Ureter (tissue), 1 donor: ENCODE measurements at places on chromosomes 7 and 10. TPM values are rescaled to one million over a fixed set of nuclear protein-coding genes. Genes with fewer than 3 reads are reported as not detected.

Gene IFIT2
- 4.0 TPM for total RNA-seq

GRCh38 chr7:211715-212058 lies 19.3 kb downstream of the FAM20C start:
- DNase-seq: no peak

DNA sequence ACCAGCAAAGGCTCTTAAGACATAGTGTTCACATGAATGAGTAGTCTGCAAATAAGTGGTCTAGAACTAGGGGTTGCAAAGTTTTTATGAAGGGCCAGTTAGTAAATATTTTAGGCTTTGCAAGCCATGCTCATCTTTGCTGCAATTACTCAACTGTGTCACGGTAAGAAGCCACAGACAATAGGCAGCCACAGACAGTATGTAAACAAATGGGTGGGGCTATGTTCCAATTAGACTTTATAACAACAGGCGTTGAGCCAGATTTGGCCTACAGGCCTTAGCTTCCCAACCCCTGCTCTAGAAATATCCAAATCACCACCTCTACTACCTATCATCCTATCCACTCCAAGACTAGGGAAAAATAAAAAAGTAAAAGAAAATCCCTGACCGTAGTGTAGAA lies 9.2 kb downstream of the IKZF5 start:
- DNase-seq: no peak

GRCh38 chr7:107867858-107868466 lies 23.0 kb upstream of the DLD start:
- DNase-seq: no peak

GRCh38 chr10:60456053-60456452 lies 66.4 kb upstream of the ANK3 start:
- DNase-seq: no peak

Gene KLF14
- 0.36 TPM for total RNA-seq

Gene NPFFR1
- 0.05 TPM for total RNA-seq

DNA sequence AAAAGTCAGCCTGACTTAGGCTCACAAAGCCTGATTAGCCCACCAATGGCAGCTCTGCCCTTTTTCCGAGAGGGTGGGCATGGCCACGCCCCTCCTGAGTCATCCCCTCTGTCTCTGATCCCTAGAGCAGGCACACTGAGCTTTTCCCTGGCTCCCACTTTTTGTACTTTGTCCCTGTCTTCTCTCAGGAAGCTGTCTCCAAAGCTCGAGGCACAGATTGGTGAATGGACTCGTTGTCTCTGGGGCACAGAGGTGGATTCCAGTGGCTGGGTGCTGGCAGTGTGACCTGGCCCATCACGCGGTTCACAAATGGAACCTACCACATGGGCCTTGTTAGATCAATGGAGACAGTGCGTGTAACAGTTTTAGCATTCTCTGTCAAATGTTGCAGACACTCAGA lies 313.5 kb downstream of the WDR37 start:
- DNase-seq: peak; percentile 27

Gene TUBAL3
- not detected for total RNA-seq

Gene CDC14C
- not detected for total RNA-seq

- DNase-seq: no peak
Measured at GRCh38 chr7:131466735-131467365, 89.6 kb downstream of the PODXL start.

DNA sequence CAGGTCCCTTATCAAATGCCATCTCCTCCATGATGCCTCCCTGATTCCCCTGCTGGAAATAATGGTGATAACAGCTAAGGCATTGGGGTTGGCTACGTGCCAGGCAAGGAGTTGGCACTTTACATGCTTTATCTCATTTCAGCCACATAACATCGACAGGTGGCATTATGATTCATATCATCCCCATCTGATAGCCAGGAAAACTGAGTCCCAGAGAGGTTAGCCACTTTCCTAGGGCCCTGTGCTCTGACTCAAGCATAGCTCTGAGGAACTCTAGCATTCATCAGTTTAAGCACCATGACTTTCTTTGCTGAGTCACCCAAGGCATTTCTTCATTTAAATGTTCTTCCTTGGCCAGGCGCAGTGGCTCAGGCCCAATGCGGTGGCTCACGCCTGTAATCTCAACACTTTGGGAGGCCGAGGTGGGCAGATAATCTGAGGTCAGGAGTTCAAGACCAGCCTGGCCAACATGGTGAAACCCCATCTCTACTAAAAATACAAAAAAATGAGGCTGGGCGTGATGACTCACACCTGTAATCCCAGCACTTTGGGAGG lies 6.6 kb downstream of the LEP start:
- DNase-seq: no peak

- DNase-seq: no peak
Measured at GRCh38 chr7:11170175-11170574, 196.5 kb downstream of the PHF14 start.

DNA sequence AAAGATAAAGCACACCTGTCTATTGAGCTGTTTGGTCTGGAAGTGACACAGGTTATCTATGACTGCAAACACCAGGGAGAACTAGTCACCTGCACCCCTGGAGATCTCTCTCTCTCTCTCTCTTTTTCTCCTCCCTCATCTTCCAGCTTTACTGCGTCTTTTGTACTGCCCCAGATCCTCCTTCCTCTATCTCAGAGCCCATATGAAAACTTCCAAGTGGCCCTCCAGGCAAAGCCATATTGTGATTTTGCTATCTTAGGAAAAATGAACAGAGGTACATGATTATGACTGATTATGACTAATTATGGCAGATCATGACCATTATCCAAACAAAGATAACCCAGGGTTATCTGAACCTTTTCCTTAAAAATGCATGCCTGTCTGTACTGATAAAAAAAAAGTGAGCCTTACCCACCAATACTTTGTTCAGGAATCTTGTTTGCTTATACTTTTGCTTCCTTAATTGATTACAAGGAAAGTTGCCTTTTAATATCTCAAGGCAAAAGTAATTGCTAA lies 12.6 kb upstream of the EPHB6 start:
- no peak for DNase-seq

- DNase-seq: peak; percentile 29
Measured at GRCh38 chr7:142897691-142898090, 12.1 kb upstream of the TRPV6 start.

Gene MTPN
- total RNA-seq: 93.8 TPM

GRCh38 chr10:132264966-132265889 lies 42.5 kb downstream of the STK32C start:
- no peak for DNase-seq

Gene UPK3BL2
- 132 TPM for total RNA-seq

Gene CYP26C1
- 0.10 TPM for total RNA-seq

DNA sequence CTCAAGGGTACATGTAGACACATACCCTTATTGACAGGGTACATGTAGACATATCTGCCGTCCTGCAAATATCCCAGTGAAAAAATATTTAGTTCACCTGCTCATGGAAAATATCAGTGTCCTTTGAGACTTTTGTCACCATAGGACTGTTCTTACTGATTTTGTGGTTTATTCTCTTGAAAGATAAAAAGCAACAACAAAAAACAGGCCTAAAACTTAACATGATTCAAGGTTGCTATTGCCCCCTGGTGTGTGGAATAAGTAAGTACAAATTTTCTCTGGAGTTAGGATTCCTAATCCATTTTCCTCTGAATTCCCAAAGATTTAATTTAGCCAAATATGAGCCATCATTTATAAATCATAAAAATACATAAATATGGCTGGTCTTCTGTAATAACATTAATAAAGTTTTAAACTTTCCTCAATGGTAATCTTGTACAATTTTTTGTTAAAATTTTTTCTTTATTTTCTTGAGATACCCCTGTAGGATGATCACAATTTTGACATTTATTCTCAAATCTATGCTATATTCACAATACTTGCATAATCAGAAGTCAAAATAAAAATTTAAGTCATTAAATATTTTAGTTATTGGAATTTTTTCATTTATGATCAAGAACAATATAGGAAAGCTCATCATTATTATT lies 741.4 kb upstream of the POT1 start:
- DNase-seq: no peak

Gene RADIL
- total RNA-seq: 4.7 TPM

Gene WNT16
- total RNA-seq: 0.10 TPM

DNA sequence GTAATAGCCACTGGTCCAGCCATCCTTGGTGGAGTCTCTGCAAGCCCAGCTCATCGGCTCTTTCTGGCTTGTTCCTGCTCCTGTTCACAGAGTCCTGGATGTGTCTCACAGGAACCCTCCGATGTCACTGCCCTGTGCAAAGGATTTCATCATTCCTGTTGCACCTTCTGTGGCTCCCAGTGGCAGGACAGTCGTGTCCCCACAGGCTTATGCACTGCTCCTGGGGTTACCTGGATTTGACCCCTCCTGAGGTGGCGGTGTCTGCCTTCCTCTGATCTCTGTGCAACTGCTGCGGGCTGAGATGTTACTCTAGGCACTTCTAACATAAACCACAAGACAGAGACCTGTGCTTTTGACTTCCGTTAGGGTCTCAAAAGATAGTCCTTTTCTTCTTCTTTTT lies 30.6 kb downstream of the APBB1IP start:
- no peak for DNase-seq

GRCh38 chr10:92901819-92902251 lies 53.5 kb downstream of the EXOC6 start:
- no peak for DNase-seq

GRCh38 chr10:5196702-5197113 lies at the start of gene AKR1C4:
Gene AKR1C4, plus strand, starts transcription at chr10:5196837. Its CDS starts 31 bp downstream, at chr10:5196868.
- DNase-seq: no peak

DNA sequence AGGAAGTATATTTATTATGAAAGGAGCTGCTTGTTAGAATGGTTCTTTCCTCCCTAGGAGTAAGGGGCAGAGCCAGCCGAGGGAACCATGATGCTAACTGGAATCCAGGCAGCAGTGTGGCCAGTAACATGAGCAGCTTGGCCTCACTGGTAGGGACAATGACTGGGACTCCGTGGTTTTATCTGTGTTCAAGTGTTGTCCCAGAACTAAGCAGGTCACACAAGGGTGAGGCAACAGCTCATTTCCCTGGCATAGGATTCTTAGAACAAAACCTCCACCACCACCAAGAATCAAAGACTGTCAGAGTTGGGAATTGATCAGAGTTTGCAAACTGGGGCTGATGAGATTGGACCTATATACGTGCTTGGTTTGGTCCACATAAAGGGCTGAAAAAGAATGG lies 138.9 kb upstream of the COBL start:
- no peak for DNase-seq

- no peak for DNase-seq
Measured at GRCh38 chr7:111256391-111256790, 165.5 kb downstream of the LRRN3 start.

Gene GSTO2
- 47.0 TPM for total RNA-seq

GRCh38 chr7:129990403-129991192 lies 37.8 kb upstream of the UBE2H start:
- DNase-seq: no peak

- DNase-seq: no peak
Measured at GRCh38 chr7:159227433-159227832, 82.8 kb upstream of the VIPR2 start.

DNA sequence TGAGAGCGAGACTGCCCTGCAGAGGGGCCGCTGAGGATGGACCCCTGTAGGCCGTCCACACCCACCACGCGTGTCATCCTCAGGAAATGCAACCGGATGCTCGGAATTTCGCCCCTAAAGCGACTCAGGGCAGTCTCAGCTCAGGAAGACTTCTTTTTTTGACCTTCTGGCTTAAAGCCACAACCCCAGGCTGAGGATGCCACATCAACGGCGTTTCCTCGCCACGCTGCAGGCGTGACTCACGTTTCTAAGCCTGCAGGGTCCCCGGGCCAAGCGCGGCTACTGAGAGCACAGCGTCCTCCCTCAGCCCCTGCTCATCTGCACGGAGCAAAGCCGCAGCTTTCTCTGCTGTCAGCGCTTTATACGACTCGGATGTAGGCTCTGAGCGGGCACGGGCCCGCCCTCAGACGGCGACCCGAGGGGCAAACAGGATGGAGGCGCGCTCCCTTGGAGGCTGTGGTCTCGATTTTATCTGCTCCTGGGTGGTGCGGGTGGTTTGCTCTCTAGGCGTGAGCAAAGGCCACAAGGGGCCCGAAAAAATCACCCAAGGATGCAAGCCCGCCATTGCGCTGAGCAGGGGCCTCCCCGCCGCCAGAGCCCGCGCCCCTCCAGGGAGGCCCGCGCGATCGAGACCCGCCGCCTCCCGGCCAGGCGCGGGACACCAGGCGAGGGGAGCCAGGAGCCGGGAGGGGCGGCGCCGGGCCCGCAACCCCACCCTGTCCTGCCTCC lies 726 bp upstream of the INSIG1 start:
- DNase-seq: peak; percentile 69

GRCh38 chr10:62075912-62076311 lies 174.4 kb downstream of the ARID5B start:
- no peak for DNase-seq

- DNase-seq: no peak
Measured at GRCh38 chr10:126618466-126618865, 52.0 kb downstream of the C10orf90 start.

Gene PKD2L1
- total RNA-seq: 0.16 TPM

DNA sequence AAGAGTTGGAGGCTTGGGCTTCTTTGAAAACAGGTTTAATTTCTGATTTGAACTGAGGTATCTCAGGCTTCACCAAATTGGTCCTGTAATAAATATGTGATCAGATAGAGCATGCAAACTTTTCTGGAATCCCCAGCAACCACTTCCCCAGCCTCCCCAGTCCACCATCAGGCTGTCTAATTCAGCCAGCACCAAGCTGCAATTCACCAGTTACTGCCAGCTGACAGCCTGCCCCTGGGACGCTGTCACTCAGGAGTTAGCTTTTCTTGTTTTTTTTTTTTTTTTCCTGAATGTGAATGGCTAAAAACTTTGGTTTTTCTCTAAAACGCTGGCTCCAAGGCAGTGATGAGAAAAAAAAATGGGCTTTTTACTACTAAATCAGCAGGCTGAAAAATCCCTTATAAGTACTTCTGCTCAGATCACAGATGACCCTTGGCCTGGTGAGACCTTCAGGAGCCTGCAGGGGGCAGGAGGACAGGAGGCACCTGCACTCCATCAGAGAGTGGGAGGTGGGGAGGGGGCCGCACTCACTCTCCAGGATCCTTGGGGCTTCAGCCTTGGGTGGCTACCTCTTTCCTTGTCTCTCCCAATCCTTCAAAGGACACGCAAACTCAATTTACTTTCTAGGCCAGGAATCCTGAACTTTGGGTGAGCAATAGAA lies 349.4 kb downstream of the GATA3 start:
- no peak for DNase-seq

DNA sequence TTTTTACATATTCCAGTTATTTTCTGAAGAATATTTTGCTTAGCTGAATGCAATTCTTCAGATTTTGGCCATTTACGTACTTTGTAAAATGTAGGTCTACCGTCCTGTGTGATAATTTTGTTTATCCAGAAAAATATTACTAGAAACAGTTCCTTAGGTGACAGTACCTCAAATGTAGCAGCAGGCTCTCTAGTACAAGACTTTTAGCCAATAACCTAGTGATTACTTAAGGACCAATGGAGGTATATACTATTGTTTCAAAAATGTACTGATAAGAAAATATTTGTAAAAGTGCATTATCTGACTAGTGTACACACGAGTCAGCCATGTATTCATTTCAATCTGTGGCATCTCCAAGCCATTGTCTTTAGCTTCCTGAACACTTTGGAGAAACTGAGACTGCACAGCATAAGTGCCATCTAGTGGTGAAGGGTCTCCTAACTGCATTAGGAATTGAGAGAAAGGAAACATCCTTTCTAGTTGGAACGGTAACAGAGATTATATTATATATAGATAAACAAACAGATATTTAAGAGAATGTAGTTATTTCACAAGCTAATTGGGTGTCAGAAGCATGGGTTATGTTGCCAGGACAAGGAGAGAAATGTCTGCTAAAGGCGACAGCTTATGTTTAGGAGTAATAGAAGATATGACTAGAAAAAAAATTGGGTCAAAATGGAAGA lies 23.7 kb downstream of the RTKN2 start:
- DNase-seq: peak; percentile 52
